Epithelial cell of proximal tubule (primary cell): ENCODE measurements at places on chromosomes 7 and 10. TPM values are rescaled to one million over a fixed set of nuclear protein-coding genes. Genes with fewer than 3 reads are reported as not detected.

GRCh38 chr10:600876-601659, 88.4 kb downstream of the DIP2C start:
- peak; percentile 47 for DNase-seq

The CC2D2B gene
- 0.52 TPM in 1 of 2 replicates, not detected in the other for total RNA-seq

The DDX50 gene
- total RNA-seq, result 32.8 and 35.6 TPM in 2 replicates

DNA sequence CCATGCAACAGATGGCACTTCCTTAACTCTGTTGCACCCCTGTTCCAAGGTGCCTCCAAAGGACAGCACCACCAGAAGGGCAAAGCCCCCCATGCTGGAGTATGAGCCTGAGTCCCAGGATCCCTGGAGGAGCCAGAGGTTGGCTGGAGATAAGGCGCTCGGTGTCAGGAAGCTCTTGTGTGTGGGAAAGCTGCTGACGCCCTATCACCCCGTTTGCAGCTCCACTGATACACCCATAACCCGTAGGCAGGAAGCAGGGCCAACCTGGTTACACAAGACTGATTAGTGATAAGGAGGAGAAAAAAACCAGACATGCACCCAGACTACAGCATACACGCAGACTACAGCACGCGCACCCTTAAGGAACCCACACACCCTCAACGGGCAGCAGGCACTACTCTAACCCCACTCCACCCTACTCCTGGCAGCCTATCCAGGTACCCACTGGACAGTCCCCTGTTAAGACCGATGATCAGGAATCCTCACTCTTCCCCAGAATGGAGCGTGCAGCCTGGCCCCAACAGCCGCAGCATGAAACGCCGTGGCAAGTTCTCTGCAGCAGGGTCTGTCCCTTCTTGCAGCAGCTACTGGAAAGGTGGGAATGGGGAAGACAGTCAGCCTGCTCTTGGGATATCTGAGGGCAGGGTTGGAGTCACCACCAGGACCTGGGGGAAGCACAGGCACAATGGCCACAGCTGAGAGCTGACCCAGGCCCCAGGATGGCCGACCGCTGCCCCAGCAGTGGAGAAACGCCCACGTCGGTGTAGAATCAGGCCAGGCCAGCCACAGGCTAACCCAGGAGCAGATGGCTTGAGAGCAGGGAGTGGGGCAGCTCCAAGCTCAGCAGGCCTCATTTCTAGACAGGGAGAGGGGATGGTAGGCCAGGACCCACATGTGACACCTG, 38.3 kb upstream of the TUBB8 start:
- DNase-seq, result no peak

GRCh38 chr7:151864081-151864480, 12.8 kb downstream of the PRKAG2 start:
- no peak for DNase-seq
